ENCODE measurements at places on chromosomes 16 and 17.

DNA sequence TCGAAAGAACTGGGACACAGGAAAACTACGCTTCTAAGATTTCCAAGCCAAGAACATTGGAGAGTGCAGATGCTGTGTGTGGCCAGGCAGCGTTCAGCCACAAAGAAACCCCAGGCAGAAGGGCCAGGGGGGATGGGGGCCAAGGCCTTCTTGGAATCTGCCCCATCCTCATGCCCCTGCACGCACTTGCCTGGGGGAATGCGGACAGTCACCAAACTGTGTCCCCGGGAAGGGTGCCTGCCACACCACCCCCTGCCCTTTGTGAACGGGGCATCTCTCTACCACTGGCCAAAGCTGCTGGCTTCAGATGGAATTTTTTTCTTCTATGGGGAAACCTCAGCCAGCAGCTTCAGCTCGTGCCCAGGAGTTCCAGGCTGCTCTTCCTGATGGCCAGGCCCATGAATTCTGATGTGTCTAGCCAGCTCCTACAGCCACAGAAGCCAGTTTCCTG is 32.0 kb upstream of the DNAH17 start:
- H3K27me3 ChIP-seq = no peaks in the 10 kb centered on the region
- no peak overlapping the region for H3K27ac ChIP-seq
- no peaks in the 10 kb centered on the region for H3K4me1 ChIP-seq
- H3K4me3 ChIP-seq = no peak overlapping the region
- H3K36me3 ChIP-seq = no peaks in the 10 kb centered on the region
- no peak for DNase-seq

GRCh38 chr16:48235058-48235555 is 9.0 kb upstream of the LONP2 start:
- no peaks in the 10 kb centered on the region for H3K27me3 ChIP-seq
- no peak for DNase-seq

DNA sequence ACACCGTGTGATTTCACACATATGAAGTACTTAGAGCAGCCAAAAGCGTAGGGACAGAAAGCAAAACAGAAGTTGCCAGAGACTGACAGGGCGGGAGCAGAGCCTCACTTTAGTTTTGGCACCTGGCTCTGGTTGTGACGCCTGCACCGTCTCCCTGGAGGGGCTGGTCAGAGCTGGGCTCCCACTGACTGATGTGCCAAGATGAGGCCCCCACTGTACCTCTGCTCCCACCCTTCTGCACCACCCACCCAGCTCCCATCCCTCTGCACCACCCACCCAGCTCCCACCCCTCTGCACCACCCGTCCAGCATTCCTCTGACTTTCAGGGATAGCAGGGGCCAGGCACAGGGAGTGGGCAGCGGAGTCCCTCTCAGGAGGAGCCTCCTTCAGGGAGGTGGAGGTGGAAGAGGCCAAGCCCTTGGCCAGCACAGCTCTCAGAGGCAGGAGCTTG is 3.2 kb upstream of the PRSS21 start:
- peaks cover 3% of the 10 kb centered on the region for H3K27me3 ChIP-seq
- H3K4me1 ChIP-seq = peaks cover 9% of the 10 kb centered on the region
- DNase-seq = peak; percentile 43

- peak overlapping the region; percentile 88 for H3K27ac ChIP-seq
- H3K4me3 ChIP-seq = peak overlapping the region; percentile 74
- no peaks in the 10 kb centered on the region for H3K27me3 ChIP-seq
- peaks cover 10% of the 10 kb centered on the region for H3K4me1 ChIP-seq
These were observed 25.7 kb downstream of the ARHGAP23 start for GRCh38 chr17:38453951-38454421.

DNA sequence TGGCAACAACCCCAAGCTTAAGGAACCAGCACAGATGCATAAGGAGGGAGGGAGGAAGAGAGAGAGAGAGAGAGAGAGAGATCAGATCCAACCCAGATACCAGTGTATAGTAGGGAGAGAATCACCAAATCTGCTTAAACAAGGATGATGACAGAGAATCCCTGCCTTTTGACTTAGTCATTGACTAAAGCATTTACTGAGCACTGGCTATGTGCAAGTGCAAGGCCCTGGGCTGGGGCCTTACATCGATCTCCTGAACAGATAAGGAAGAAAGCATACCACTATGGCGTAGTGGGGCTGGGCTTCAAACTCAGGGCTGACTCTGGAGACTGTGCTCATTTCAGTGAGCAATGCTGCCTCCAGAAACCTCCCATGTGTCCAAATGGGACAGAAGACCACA is 15.8 kb downstream of the TSNAXIP1 start:
- no peak overlapping the region for H3K4me3 ChIP-seq
- no peak overlapping the region for H3K27ac ChIP-seq
- no peak for DNase-seq
- no peaks in the 10 kb centered on the region for H3K36me3 ChIP-seq
- H3K27me3 ChIP-seq = no peaks in the 10 kb centered on the region
- no peaks in the 10 kb centered on the region for H3K4me1 ChIP-seq

DNA sequence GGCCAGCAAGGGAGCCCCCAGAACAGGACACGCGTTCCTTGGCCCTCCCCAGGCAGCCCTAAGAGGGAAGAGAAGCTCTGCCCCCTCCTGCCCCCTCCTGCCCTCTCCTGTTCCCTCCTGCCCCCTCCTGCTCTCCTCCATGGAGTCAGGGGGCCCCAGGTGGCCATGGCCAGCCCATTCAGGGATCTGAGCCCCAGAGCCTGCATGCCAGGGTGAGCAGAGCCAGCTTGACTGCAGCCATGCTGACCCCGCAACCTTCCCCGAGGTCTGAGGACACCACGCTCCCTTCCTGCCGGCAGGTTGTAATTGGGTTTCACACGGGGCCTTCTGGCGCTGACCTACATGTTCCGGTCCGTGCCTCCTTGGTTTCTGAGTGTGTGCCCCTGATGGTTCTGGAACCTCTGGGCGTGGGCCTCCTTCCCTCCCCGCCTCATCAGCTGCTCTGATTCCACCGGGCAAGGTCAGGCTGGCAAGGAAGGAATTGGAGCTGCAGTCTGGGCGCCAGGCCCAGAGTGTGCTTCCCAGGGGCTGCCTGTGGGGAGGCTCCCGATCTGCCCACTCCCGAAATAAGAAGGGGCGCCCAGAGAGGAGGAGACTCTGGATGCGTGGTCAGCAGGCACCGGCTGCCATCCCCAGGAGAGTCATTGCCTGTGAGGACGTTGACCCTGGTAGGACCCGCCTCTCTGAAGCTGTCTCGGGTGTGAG is 23.7 kb upstream of the NPTX1 start:
- no peaks in the 10 kb centered on the region for H3K4me1 ChIP-seq
- no peak for DNase-seq
- no peak overlapping the region for H3K27ac ChIP-seq
- H3K36me3 ChIP-seq = no peaks in the 10 kb centered on the region
- no peaks in the 10 kb centered on the region for H3K27me3 ChIP-seq

- DNase-seq = no peak
- no peak overlapping the region for H3K27ac ChIP-seq
- H3K4me3 ChIP-seq = peak overlapping the region; percentile 92
- H3K36me3 ChIP-seq = no peaks in the 10 kb centered on the region
- H3K27me3 ChIP-seq = no peaks in the 10 kb centered on the region
These were observed 1.0 kb downstream of the CSNK2A2 start for GRCh38 chr16:58196898-58197313.

DNA sequence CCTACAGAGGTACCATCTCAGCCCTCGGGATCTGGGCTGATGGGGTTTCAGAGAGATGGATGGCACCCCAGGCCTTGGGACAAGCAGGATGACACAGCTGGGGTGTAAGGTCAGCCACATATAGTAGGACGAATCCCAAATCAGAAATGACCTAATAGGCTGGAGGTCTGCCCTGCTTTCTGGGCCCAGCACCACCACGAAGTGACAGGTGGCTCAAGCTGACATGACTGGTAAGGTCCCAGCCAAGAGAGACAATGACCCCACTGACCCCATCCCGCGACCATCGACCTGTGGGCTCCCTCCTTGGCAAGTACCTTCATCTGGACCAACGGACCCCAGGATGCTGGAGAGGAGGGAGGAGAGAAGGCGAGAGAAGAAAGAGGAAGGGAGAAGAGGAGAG is 15.6 kb downstream of the CAMKK1 start:
- no peak overlapping the region for H3K27ac ChIP-seq
- DNase-seq = no peak
- H3K4me1 ChIP-seq = no peaks in the 10 kb centered on the region
- no peaks in the 10 kb centered on the region for H3K36me3 ChIP-seq
- H3K4me3 ChIP-seq = no peak overlapping the region
- H3K27me3 ChIP-seq = no peaks in the 10 kb centered on the region

GRCh38 chr16:81444448-81445121 is at the start of gene CMIP:
Gene CMIP, plus strand, starts transcription at chr16:81444808.
- H3K4me1 ChIP-seq = no peaks in the 10 kb centered on the region
- peak within 1 kb of the TSS; percentile 87 for H3K4me3 ChIP-seq
- H3K27ac ChIP-seq = peak within 1 kb of the TSS; percentile 93
- H3K27me3 ChIP-seq = no peaks in the 10 kb centered on the region

- H3K4me1 ChIP-seq = no peaks in the 10 kb centered on the region
- no peak overlapping the region for H3K27ac ChIP-seq
- H3K27me3 ChIP-seq = no peaks in the 10 kb centered on the region
These were observed 79.1 kb downstream of the C17orf67 start for GRCh38 chr17:56754523-56755208.

DNA sequence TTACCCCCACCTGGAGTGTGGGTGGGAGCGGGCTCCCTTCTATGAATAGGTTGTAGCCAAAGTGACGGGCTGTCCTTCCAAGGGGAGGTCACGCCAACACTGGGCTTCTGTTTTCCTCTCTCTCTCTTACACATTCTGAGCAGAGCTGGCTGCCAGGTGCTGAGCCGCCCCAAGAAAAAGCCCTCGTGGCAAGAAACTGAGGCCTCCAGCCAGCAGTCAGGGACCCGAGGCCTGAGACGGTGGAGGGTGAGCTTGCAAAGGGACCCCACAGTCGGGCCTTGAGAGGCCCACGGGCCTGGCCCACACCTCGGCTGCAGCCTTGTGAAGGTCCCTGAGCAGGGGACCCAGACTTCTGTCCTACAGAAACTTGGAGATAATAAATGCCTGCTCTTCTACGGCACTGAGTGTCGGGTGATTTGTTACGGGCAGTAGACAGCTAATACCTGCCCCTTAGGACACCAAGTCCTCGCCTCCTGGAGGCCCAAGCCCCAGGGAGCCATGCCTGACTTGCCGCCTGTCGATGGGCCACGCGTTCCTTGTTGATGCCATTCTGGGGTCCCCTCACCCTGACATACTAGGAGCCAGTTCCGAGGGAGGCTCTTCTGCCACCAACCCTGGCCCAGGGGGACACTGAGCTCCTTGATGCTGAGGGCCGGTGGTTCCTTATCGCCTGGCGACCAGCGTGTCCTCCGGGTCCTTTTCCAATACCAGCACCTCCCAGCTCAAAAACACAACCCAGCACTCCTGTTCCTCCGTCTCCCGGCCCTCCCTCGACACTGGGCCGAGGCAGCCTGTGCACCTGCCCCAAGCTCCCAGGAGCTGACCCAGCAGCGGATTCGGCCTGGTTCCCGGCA is 26.1 kb downstream of the SLC25A10 start:
- DNase-seq = no peak
- H3K27ac ChIP-seq = no peak overlapping the region
- H3K27me3 ChIP-seq = no peaks in the 10 kb centered on the region
- H3K4me3 ChIP-seq = no peak overlapping the region

GRCh38 chr17:66351033-66351432 is 48.6 kb downstream of the PRKCA start:
- no peaks in the 10 kb centered on the region for H3K36me3 ChIP-seq
- no peak overlapping the region for H3K27ac ChIP-seq
- no peak for DNase-seq
- H3K27me3 ChIP-seq = no peaks in the 10 kb centered on the region

- peaks cover 77% of the 10 kb centered on the region for H3K27me3 ChIP-seq
- peaks cover 7% of the 10 kb centered on the region for H3K4me1 ChIP-seq
- no peaks in the 10 kb centered on the region for H3K36me3 ChIP-seq
- DNase-seq = no peak
- H3K27ac ChIP-seq = no peak overlapping the region
These were observed 5.2 kb upstream of the DLX4 start for GRCh38 chr17:49963626-49964302.

GRCh38 chr17:10875984-10876555 is 38.2 kb upstream of the PIRT start:
- H3K27ac ChIP-seq = no peak overlapping the region
- H3K4me1 ChIP-seq = no peaks in the 10 kb centered on the region
- H3K4me3 ChIP-seq = no peak overlapping the region
- no peaks in the 10 kb centered on the region for H3K36me3 ChIP-seq
- no peaks in the 10 kb centered on the region for H3K27me3 ChIP-seq
- DNase-seq = no peak

DNA sequence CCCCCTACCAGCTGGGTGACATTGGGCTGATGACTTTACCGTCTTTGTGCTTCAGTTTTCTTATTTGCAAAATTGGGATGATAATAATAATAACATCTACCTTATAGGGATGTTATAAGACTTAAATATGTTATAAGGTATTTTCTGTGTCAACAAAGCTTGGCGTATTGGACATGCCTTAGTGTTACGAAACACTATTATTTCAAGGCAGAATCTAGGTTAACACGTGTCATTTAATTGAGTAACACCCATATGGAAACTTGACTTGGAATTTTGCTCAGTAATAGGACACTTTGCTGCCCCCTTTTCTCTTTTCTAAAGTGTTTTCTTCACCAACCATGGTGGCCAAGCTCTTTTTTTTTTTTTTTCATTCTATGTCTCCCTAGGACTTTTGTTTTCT is 294.2 kb upstream of the SALL1 start:
- no peak for DNase-seq
- H3K4me3 ChIP-seq = no peak overlapping the region
- H3K27me3 ChIP-seq = no peaks in the 10 kb centered on the region
- H3K36me3 ChIP-seq = no peaks in the 10 kb centered on the region

- no peak overlapping the region for H3K27ac ChIP-seq
- H3K4me1 ChIP-seq = no peaks in the 10 kb centered on the region
- no peaks in the 10 kb centered on the region for H3K36me3 ChIP-seq
These were observed 13.3 kb downstream of the TVP23A start for GRCh38 chr16:10805334-10805733.
